IMR-90 (cell line): ENCODE measurements at places on chromosomes 6 and 20. TPM values are rescaled to one million over a fixed set of nuclear protein-coding genes. Genes with fewer than 3 reads are reported as not detected.

The COL19A1 gene
- polyA plus RNA-seq, result not detected in 2 replicates

The NOL4L gene
- polyA plus RNA-seq, result 13.3 and 16.6 TPM in 2 replicates

The EIF6 gene
- 215 and 258 TPM in 2 replicates for polyA plus RNA-seq

The NKX2-2 gene
- polyA plus RNA-seq, result not detected in 2 replicates

GRCh38 chr6:160439751-160440150 is 91.6 kb downstream of the SLC22A3 start:
- DNase-seq, result no peak

GRCh38 chr6:1482381-1483166 is 93.2 kb downstream of the FOXF2 start:
- peak; percentile 44 for DNase-seq

DNA sequence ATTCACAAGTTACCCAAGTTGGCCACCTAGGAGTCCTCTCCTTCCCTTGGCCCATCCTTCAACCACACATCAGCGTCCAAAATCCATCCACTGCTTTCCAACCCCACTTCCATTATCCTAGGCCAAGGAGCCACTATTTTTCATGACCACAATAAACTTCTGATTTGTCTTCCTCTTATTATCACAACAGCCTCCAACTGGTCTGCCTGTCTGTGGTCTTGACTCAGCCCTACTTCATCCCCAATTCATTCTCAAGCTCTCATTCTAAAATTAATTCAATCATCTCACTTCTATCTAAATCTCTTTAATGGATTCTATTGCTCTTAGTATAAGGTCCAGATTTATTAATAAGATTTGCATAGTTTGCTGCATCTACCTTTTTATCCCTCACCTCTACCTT is 189.0 kb upstream of the PRDM1 start:
- peak; percentile 21 for DNase-seq
